ENCODE measurements at places on chromosomes 5 and 9. TPM values are rescaled to one million over a fixed set of nuclear protein-coding genes. Genes with fewer than 3 reads are reported as not detected.

The GPRIN1 gene
- 3.4 TPM for total RNA-seq

The SLC46A2 gene
- not detected for total RNA-seq

The HMMR gene
- 87.7 TPM for total RNA-seq

The RGS7BP gene
- total RNA-seq, result not detected

The OCLN gene
- 0.91 TPM for total RNA-seq

The ALDH1A1 gene
- total RNA-seq, result not detected

The GARIN3 gene
- total RNA-seq, result 0.09 TPM

The GADD45G gene
- total RNA-seq, result 12.9 TPM

DNA sequence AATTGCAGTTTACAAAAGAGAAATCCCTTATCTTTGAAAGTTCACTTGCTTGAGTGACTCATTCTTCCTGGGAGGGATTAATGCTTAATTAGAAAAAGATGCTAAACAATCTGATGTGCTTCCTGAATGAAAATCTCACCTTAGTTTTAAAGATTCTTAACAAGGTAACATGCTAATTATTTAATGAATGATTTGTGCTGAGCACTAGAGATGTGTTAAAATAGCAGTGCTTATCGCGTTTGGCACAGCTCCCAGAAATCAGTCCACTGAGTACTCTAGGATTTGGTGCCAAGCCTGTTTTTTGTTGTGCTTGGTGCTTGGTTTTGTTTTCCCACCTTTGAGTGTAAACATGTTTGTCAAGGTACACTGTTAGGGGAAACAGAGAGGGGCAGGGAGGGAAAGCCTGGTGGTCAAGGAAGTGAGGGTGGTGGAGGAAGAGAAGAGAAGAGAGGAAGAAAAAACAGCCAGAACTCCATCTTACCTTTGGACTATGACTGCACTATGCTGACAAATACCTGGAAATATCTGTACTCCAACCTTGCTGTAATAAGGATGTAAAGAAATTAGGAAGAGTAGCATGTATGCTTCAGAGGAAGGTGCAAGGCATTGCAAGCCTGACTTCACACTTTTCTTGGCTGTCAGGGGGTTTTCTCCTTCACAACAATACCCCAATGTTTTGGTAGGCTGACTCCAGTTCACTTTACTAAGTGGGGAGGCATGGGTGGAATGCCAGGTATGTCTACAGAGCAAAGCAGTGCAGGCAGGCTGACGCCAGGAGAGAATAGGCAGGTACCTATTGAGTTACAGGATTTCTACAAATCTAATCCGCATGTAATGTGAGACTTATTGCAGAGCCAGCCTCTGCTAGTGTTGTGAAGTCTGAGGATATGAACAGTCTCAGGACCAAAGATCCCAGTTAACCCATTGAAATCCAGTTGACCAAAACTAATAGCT lies 157.2 kb upstream of the ISL1 start:
- no peak for DNase-seq

DNA sequence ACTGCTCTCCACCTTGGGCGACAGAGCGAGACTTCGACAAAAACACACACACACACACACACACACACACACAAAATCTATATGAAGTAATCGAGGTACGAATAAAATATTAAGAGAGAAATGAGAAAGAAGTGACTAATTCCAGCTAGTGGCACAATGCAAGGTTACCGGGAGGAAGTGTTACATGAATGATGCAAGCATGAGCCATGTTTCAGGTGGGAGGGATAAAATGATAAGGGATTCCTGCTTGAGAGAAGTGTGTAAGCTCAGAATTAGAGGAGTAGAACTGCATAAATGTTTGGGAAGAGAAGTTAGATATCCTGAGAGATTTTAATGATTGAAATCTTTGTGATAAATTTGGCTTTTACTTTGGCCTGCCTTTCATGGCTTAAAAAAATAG lies 18.8 kb downstream of the HAPLN1 start:
- no peak for DNase-seq

- DNase-seq, result peak; percentile 64
Observed at GRCh38 chr5:141814064-141814964, 63.9 kb downstream of the PCDH1 start.

DNA sequence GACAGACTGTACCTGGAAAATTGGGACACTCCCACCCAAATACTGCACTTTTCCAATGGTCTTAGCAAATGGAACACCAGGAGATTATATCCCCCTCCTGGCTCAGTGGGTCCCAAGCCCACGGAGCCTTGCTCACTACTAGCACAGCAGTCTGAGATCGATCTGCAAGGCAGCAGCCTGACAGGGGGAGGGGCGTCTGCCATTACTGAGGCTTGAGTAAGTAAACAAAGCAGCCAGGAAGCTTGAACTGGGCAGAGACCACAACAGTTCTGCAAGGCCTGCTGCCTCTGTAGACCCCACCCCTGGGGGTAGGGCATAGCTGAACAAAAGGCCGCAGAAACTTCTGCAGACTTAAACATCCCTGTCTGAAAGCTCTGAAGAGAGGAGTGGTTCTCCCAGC lies 260.0 kb upstream of the ST8SIA4 start:
- DNase-seq, result no peak

DNA sequence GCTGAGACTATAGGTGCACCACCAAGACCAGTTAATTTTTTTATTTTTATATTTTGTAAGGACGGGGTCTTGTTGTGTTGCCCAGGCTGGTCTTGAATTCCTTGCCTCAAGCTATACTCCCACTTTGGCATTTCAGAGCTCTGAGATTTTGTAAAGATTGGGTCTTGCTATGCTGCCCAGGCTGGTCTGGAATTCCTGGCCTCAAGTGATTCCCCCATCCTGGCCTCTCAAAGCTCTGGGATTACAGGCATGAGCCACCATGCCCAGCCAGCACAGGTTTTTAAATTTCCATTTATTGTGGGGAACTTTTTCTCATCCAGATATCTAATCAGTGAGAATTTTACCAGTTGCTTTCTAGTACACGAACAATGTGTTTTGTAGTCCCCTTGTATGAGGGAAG lies 156.1 kb upstream of the VLDLR start:
- DNase-seq, result no peak

DNA sequence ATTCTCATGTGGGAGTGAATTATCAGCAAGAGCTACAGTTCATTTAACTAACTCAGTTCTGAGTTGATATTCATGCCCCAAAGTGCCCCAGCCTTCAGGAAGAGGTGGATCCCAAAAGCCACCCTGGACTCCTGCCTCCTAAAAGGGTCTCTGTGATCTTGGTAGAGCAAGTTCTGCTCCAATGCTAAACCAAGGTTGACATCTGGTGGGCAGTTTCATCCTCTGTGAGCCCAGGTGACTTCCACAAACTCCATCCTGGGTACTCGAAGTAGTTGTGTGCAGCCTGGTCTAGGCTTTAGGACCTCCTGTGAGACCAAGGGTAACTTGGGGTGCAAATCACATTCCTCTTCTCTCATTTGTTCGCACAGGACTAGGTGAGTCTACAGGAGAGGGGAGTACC lies 816.8 kb downstream of the MTRR start:
- no peak for DNase-seq

GRCh38 chr5:82470185-82470994 lies 192.2 kb upstream of the RPS23 start:
- DNase-seq, result no peak

DNA sequence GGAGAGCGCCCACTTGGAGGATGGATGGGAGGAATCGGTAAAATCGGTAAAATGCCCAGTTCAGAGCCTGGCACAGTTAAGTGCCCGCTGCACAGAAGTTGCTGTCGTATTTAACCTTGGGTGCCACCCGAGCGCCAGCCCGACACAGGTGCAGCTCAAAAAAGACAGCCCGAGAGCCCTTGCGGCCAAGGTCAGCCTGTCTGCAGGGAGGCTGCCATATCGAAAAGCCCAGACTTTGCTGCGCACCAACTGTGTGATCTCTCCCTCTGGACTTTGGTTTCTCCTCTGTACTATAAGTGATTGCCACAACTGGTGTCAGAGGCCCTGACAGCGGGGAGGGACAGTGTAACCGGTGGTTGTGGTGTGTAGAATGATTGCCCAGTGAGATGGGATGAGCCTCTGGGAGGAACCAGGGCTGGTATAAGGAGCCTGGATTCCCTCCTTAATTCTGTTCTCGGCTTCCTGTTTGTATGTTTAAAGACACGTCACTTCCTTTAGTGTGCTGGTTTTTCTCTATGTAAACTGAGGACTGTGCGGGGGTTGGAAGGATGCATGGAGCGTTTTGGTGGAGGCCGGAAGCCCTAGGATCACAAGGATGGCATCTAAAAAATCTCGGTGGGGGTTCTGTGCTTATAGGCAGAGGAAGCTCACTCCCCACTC lies 792 bp downstream of the NTMT1 start:
- DNase-seq, result peak; percentile 65

Data from activated CD8-positive, alpha-beta memory T cell treated with anti-CD3 and anti-CD28 coated beads, Interleukin-2, amount 10 ng/mL, durations not matched to agents 7 days and 5 days (primary cell).